ENCODE measurements at places on chromosomes 13 and 19. TPM values are rescaled to one million over a fixed set of nuclear protein-coding genes. Genes with fewer than 3 reads are reported as not detected.

ERICH4 gene
- 0.14 TPM for polyA plus RNA-seq

- no peak for DNase-seq
Measured at GRCh38 chr19:4889034-4889815, 13.5 kb downstream of the ARRDC5 start.

CXCL17 gene
- 0.18 TPM for polyA plus RNA-seq

GRCh38 chr19:8601796-8602195, 8.7 kb downstream of the ADAMTS10 start:
- DNase-seq: no peak

FAAP24 gene
- polyA plus RNA-seq: 3.3 TPM

C1QTNF9B gene
- 0.58 TPM for polyA plus RNA-seq

CEACAM3 gene
- not detected for polyA plus RNA-seq

DNA sequence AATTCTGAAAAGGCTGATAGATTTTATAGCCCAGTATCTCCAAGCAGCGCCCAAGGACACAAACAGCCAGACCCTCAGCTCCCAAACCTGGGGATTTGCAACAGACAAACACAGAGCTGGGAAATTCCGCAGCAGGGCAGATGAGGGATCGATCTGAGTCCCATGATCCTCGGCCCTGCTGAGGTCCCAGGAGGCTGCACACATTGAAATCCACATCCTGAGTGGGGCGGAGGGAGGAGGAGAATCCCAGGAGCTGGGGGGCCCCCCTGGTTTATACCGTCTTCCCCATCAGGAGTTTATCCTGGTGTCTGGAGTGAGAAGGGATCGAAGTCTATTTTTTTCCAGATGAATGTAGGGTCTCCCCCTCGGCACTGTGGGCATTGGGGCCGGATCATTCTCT, 49.3 kb downstream of the GNG7 start:
- no peak for DNase-seq

GRCh38 chr13:97384371-97384770, 49.6 kb upstream of the RAP2A start:
- DNase-seq: no peak

GRCh38 chr19:38632476-38633213, 13.7 kb downstream of the EIF3K start:
- no peak for DNase-seq

- no peak for DNase-seq
Measured at GRCh38 chr13:79226250-79226649, 179.8 kb downstream of the RBM26 start.

DNA sequence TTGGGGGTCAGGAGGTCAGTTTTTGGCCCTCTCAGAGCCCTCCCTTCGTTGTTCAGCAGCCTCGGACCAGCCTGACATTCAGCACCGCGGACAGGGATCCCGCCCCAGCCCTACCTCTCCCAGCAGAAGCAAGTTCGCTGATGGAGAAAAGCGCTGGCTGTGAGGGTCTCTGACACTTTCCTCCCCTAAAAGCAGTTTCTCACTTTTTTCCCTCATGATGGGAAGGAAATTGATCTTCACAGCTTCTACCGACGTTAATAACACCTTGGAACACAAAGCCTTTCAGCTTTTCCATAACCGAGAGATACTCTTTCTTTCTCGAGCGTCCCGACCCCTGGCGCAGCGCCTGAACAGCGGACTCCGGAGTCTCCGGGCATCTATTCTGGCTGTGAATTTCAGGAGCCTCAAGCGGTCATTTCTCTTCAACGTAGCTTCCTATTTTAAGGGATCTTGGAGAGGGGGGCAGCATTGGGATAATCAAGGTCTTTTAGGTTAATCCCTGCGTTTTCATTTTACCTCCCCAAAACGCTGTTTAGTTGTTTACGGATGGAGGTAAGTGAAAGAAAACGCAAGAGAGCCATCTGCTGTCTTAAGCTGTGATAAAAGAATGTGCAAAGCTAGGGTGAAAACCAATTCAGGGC, 467.2 kb downstream of the ITGBL1 start:
- DNase-seq: no peak

MBD3L2B gene
- polyA plus RNA-seq: not detected

ANKLE1 gene
- 0.76 TPM for polyA plus RNA-seq

DNA sequence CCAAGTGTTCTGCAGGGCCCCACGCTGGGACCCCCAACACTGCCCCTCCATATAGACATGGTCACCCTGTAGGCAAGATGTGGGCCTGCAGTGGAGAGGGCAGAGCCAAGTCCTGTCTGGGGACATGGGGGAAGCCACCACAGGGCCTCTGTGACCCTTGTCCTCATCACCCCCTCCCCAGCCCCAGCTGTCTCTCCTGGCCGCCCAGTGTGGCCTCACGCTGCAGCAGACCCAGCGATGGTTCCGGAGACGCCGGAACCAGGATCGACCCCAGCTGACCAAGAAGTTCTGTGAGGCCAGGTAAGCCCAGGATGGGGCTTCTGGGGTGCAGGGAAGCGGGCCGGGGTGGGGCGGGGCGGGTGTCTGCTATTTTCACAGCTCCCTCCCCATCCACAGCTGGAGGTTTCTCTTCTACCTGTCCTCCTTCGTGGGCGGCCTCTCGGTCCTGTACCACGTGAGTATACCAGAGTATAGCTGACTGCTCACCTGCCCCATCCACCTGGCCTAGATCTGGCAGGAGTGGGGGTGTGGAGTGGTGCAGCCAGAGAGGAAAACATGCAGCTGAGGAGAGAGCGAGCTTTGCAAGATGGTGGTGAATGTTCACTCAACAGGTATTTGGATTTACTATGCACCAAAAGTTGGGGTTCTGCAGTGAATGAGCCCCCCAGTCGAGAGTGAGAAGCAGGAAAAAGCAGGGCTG, 46.4 kb downstream of the CERS4 start:
- no peak for DNase-seq

ATP4A gene
- polyA plus RNA-seq: not detected

GRCh38 chr19:28985201-28985600, 227.8 kb downstream of the UQCRFS1 start:
- DNase-seq: no peak

ZNF726 gene
- 11.7 TPM for polyA plus RNA-seq

DNA sequence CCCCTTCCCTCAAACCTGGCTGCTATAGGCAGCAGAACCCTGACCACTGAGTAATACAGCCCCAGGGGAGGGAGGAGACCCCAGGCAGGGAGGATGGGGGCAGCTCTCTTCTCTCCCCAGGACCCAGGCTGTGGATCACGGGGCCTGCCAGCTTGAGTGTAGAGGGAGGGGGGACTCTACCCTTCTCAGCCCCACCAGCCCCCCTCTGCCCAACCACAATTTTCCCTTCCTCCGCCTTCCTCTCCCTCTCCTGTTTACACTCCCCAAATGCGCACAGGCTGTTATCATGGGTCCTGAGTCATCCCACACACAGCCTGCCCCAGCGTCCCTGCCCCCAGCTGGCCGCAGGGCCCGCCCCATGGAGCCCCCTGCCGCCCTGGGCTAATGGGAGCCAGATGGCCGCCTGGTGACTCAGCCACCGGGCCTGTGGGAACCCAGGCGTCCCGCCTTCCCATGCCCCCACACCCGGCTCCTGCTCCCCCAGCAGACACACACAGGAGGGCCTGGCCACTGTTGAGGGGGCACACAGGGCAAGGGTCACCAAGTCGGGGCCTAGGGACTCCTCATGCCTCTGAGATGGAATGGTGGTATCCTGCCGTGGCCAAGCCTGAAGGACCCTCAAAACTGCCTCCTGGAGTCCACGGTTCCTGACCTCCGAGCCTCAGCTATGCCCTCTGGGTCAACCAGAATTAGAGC, 13.6 kb downstream of the CCDC97 start:
- no peak for DNase-seq

DNA sequence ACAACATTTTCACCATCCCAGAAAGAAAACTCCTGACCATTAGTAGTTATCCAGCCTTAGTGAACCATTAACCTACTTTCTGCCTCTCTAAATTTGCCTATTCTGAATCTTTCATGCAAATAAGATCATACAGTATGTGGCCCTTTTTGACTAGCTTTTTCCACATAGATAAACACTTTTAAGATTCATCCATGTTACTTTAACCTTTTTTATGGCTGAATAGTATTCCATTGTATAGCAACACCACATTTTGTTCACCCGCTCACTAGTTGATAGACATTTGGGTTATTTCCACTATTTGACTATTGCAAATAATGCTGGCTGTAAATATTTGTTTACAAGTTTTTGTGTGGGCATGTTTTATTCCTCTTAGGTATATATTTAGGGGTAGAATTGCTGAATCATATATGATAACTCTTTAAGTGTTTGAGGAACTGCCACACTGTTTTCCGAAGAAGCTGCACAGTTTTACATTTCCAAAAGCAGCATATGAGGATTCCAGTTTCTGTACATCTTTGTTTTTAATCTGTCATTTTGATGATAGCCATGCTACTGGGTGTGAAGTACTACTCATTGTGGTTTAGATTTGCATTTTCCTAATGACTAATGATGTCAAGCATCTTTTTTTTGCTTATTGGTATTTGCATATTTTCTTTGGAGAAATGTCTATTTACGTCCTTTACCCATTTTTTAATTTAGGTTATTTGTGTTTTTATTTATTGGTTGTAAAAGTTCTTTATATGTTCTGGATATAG, 17.1 kb downstream of the COG6 start:
- DNase-seq: no peak

GRCh38 chr19:2360833-2361232, 768 bp downstream of the TMPRSS9 start:
- no peak for DNase-seq

DKKL1 gene
- polyA plus RNA-seq: 7.0 TPM

ZNF208 gene
- 2.7 TPM for polyA plus RNA-seq

DNA sequence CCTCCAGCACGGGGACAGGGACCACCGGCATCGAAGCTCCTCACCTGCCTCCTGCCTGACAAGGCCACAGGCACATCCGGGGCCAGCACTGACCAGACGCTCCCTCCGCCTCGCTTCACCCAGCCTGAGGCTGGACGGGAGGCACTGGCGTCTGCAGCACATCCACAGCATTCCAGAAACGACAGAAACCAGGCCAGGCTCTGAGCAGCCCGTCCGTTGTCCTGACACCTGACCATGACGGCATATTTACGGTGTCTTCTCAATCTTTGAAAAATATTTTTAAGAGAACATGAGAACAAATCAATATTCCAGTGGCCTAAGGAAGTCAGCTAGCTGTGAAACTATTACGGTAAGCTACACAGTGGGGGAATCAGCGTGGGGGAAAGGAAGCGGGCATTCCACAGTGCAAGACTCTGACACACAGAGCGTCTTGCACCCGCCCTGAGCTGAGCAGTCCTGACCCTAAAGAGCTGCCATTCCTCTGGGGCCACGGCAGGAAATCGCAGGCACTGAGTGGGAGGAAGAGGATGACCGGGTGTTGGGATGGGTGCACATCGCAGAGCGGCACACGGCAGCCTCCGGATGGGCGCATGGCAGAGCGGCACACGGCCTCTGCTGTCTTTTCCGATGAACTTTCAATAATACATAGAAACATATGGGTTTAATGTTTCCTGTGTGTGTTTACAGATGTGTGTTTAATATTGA, 26.8 kb downstream of the RASA3 start:
- no peak for DNase-seq

ZNF556 gene
- 1.3 TPM for polyA plus RNA-seq

DNA sequence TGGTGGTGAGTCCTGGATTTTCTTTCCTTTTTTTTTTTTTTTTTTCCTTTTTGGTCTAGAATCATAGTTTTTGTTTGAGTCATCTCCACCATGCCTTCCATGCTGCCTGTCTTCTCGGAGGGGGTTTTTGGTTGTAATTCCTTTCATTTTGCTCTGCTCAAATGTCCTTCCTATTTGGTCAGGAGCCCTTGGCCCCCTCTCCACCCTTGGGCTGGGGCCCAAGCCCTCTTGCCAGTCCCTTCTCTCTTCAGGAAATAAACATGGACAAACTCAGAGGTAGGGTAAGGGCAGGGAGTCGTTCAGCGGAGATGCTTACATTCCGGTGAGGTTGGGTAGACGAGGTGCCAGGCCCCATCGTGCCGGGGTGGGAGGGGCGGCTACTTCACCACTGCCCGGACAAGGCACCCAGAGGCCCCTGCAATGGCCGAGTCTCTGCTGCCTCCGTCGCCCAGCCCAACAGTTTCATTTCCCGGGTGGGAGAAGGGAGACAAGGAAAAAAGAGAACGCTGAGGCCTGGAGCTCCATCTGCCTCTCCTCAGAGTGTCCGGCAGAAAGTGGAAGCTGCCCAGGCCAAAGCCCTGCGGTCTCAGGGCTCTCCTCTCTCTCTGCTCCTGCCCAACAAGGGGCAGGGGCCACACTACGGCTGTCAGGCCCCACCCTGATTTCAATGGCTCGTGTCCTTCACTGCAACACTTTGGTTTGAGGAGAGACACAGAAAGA, 12.7 kb downstream of the ZNF574 start:
- DNase-seq: no peak

EXOC3L2 gene
- polyA plus RNA-seq: 4.4 TPM
